Fibroblast of gingiva (primary cell): ENCODE measurements at places on chromosomes 3 and 15.

DNA sequence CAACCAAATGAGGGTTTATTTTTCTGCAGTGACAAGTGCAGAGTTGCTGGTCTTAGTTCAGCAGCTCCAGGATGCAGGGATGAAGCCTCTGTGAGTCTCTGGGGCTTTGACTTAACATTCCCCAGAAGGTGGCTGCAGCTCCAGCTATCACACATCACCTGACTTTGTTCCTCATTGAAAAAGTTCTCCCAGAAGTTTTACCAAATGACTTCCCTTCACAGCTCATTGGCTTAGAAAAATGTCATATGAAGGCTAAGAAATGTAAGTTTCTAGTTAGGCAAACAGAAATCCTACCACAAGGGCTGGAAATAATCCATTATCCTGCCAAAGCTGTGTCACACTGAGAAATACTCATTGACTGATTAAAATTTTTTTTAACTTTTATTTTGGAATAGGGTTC is 184.9 kb downstream of the MINAR1 start:
- no peak for DNase-seq

DNA sequence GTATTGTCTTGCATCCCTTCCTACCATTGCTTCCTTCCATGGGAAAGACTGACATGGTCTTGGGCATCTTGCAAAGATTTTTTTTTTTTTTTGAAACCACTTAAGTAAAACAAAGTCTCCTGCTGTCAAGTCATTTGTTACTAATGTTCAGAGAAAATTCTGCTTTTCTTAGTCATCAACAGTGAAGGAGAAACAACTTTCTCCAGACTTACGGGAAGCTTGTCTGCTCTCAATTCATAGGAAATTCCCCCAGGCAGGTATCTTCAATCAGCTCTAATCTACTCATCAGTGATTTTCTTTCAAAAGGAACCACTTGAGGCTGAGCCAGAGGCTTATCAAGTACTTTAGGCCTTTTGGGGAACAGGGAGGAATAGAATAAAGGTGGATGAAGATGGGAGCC is 15.9 kb upstream of the DRD3 start:
- DNase-seq: no peak

GRCh38 chr3:23894254-23895061 is 22.3 kb downstream of the NKIRAS1 start:
- DNase-seq: no peak

GRCh38 chr3:8313560-8314267 is 187.9 kb upstream of the LMCD1 start:
- DNase-seq: no peak

GRCh38 chr15:70772402-70772801 is 9.0 kb upstream of the UACA start:
- DNase-seq: no peak
